Bladder microvascular endothelial cell (primary cell): ENCODE measurements at places on chromosomes 6 and 20. TPM values are rescaled to one million over a fixed set of nuclear protein-coding genes. Genes with fewer than 3 reads are reported as not detected.

ULBP1 gene
- total RNA-seq = 0.16 and 0.25 TPM in 2 replicates

PRDM13 gene
- total RNA-seq = not detected in 2 replicates

NKX2-2 gene
- not detected in 2 replicates for total RNA-seq

AHI1 gene
- total RNA-seq = 6.8 and 14.7 TPM in 2 replicates

AIF1 gene
- total RNA-seq = not detected in 2 replicates

BEND3 gene
- total RNA-seq = 1.1 and 3.0 TPM in 2 replicates

KIF25 gene
- total RNA-seq = 0.19 and 0.49 TPM in 2 replicates

LIN28B gene
- total RNA-seq = not detected in 2 replicates

PROKR2 gene
- total RNA-seq = not detected in 2 replicates

CD93 gene
- 429 and 519 TPM in 2 replicates for total RNA-seq

NKX2-4 gene
- not detected in 2 replicates for total RNA-seq

PNPLA1 gene
- total RNA-seq = not detected in 2 replicates

APCDD1L gene
- total RNA-seq = 0.13 TPM in 1 of 2 replicates, not detected in the other

GRIK2 gene
- under 0.01 and 0.13 TPM in 2 replicates for total RNA-seq

CEP250 gene
- total RNA-seq = 10.0 and 17.9 TPM in 2 replicates

GMPR gene
- 14.6 and 19.3 TPM in 2 replicates for total RNA-seq

DACT2 gene
- total RNA-seq = not detected in 2 replicates

RBM24 gene
- total RNA-seq = 1.2 and 2.4 TPM in 2 replicates

FOXQ1 gene
- total RNA-seq = not detected in 2 replicates

LCA5 gene
- 3.3 and 3.6 TPM in 2 replicates for total RNA-seq

SULF2 gene
- total RNA-seq = 115 and 388 TPM in 2 replicates

RAET1L gene
- not detected in 2 replicates for total RNA-seq

TSBP1 gene
- total RNA-seq = not detected in 2 replicates

FHL5 gene
- 0.32 TPM in 1 of 2 replicates, not detected in the other for total RNA-seq
